ENCODE measurements at places on chromosomes 7 and 10.

- H3K36me3 ChIP-seq, result no peaks in the 10 kb centered on the region
- H3K27me3 ChIP-seq, result peaks cover 11% of the 10 kb centered on the region
- DNase-seq, result peak; percentile 8
- H3K4me3 ChIP-seq, result no peak overlapping the region
- no peak overlapping the region for H3K27ac ChIP-seq
These were observed 35.8 kb downstream of the RASGEF1A start for GRCh38 chr10:43230909-43231522.

- H3K4me3 ChIP-seq, result no peak overlapping the region
- H3K4me1 ChIP-seq, result no peaks in the 10 kb centered on the region
- H3K27ac ChIP-seq, result no peak overlapping the region
- DNase-seq, result no peak
- H3K27me3 ChIP-seq, result no peaks in the 10 kb centered on the region
These were observed 4.9 kb upstream of the PHKG1 start for GRCh38 chr7:56097700-56098099.

DNA sequence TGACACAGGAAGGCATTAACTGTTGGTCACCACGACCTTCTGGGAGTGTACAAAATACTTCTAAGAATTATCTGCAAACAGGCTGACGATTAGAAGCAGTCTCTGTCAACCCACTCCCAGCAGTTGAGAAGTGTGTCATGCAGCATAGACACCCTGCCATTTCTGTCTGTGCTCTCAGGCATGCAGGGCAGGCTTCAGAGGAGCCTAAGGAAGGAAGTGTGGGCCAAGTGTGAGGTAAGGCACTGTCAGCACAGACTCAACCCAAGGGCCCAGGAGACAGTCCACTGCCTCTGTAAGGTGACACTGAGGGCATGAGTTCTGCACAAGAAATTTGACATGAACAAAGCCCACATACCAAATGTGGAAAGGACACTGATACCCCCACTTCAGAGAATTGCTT is 109.0 kb upstream of the VIPR2 start:
- no peak overlapping the region for H3K4me3 ChIP-seq
- no peak for DNase-seq
- peaks cover 11% of the 10 kb centered on the region for H3K27me3 ChIP-seq
- H3K36me3 ChIP-seq, result no peaks in the 10 kb centered on the region
- no peaks in the 10 kb centered on the region for H3K4me1 ChIP-seq
- no peak overlapping the region for H3K27ac ChIP-seq

DNA sequence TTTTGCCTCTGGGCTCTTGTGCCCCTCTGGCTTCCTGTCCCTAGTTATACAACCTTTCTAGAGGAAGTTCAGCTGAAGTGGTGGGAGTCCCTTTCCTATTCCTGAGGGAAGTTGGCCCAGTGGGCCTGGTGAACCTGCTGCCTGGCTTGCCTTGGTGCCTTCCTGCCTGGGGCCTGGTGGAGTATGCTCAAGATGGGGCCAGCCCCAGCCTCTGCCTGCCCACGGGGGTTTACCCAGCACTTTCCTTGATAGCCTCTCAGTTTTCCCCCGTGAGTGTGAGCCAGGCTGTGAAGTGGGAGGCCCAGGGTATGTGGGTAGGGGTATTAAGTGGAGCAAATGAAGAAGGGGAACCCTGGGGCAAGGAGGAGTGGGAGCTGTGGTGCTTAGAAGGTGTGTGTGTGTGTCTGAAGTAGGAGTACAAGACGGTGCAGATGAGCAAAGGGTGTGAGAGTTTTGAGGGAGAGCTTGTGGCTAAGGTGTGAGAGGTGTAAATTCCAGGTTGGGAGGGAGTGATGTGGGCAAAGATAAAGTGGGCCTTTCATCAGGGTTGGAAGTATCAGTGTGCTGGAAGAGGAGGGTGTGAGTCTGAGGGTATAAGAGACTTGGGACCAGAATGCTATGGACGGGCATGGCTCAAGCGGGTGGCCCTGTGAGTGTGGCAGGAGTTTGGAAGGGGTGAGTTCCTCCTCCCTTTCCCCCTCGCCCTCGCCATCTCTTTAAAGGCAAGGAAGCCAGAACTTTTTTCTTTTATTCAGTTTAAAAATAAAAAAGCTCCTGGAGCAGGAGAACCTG is 10.9 kb upstream of the PAX2 start:
- peaks cover 80% of the 10 kb centered on the region for H3K27me3 ChIP-seq
- H3K36me3 ChIP-seq, result no peaks in the 10 kb centered on the region
- no peak overlapping the region for H3K4me3 ChIP-seq
- H3K4me1 ChIP-seq, result peaks cover 48% of the 10 kb centered on the region
- no peak overlapping the region for H3K27ac ChIP-seq
- no peak for DNase-seq

GRCh38 chr10:119775529-119775928 is 49.7 kb downstream of the INPP5F start:
- no peak overlapping the region for H3K27ac ChIP-seq
- H3K36me3 ChIP-seq, result no peaks in the 10 kb centered on the region
- H3K4me1 ChIP-seq, result peaks cover 14% of the 10 kb centered on the region
- no peaks in the 10 kb centered on the region for H3K27me3 ChIP-seq
- DNase-seq, result no peak

- no peak for DNase-seq
- peaks cover 11% of the 10 kb centered on the region for H3K4me1 ChIP-seq
- H3K27me3 ChIP-seq, result peaks cover 45% of the 10 kb centered on the region
- no peak overlapping the region for H3K27ac ChIP-seq
These were observed 3.9 kb downstream of the MET start for GRCh38 chr7:116675812-116676355.

DNA sequence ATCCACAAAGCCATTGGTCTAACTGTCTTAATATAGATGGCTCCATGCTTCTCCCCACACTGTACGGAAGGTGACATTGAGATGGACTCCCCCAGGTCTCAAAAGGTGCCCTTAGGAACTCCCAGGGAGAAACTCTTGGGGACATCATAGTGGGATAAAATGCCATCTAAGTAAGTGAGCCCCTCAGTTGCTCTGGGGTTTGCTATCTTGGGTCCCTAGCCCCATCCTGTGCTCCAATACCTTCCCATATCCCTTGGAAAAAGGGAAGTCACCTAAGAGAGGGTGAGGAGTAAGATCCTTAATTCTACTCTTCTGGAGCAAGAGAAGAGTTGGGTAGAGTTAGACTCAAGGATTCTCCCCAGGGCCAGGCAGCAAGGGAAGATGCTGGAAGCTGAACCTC is 7.9 kb downstream of the PRRT4 start:
- H3K4me1 ChIP-seq, result peaks cover 5% of the 10 kb centered on the region
- H3K27ac ChIP-seq, result no peak overlapping the region
- no peak for DNase-seq

- no peak for DNase-seq
- H3K27me3 ChIP-seq, result no peaks in the 10 kb centered on the region
- peaks cover 6% of the 10 kb centered on the region for H3K36me3 ChIP-seq
- H3K4me1 ChIP-seq, result peaks cover 30% of the 10 kb centered on the region
These were observed 35.8 kb downstream of the AIFM2 start for GRCh38 chr10:70096705-70097420.

DNA sequence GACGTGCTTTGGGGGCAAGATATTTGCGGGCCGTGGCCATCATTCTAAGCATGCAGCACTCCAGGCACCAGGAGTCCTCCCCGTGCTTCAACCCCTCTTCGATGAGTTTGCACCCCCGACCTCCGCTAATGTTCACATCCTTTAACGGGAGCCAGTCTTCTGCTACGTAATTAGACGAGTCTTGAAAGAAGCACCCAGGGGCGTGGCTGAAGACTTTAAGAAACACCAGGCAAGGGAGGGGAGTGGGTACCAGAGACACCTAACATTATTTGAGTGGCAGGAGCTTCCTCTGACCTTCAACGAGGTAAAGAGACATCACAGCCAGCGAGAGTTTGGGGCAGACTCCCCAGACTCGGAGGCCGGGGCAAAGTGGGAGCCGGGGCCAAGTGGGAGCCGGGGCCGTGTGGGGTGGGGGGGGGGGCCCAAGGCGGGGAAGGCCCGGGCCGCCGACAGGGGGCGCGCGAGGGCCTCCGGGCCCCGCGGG is 31.1 kb upstream of the TOMM7 start:
- H3K27ac ChIP-seq, result peak overlapping the region; percentile 91
- H3K36me3 ChIP-seq, result peaks cover 31% of the 10 kb centered on the region
- peaks cover 28% of the 10 kb centered on the region for H3K4me1 ChIP-seq
- DNase-seq, result peak; percentile 84
- H3K27me3 ChIP-seq, result peaks cover 2% of the 10 kb centered on the region
- peak overlapping the region; percentile 85 for H3K4me3 ChIP-seq

DNA sequence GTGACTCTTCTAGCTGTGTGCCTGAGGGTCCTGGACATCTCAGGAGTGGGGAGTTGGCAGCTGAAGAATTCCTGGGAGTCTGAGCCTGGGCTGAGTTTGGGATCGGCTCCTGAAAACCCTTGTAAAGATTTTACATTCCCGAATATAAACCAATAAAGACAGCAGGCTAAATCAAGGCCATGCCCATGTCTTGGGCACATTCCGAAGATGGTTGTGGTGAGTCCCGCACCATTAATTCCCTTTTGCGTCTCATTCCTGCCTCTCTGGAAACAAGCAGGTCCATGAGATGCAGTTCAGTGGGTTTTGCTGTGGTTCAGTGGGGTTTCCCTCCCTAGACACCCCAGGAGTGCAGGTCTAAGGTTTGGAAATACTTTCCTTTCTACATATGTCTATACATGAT is 90.9 kb downstream of the COL26A1 start:
- DNase-seq, result no peak
- H3K27me3 ChIP-seq, result no peaks in the 10 kb centered on the region
- no peaks in the 10 kb centered on the region for H3K4me1 ChIP-seq
- no peaks in the 10 kb centered on the region for H3K36me3 ChIP-seq
- H3K27ac ChIP-seq, result no peak overlapping the region
- H3K4me3 ChIP-seq, result no peak overlapping the region

- H3K27ac ChIP-seq, result no peak overlapping the region
- H3K4me3 ChIP-seq, result no peak overlapping the region
- H3K27me3 ChIP-seq, result no peaks in the 10 kb centered on the region
- peak; percentile 16 for DNase-seq
- H3K4me1 ChIP-seq, result peaks cover 49% of the 10 kb centered on the region
These were observed 2.1 kb downstream of the FAM24B start for GRCh38 chr10:122877264-122877663.

DNA sequence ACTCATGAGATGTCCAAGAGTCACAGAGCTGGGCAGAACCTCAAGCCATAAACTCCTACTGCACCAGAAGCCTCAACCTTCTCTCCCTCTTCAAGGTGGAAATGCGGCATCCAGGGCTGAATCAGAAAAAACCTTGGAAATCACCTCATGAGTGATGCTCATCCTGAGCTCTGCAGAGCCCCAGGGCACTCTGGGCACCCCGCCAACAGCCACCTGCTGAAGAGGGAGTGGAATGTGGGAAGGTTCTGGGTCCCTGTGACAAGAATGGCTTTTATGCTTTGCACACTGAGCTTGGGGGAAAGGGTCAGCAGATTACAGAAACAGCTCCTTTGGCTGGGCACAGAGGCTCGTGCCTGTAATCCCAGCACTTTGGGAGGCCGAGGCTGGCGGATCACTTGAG is 18.8 kb downstream of the NUDT1 start:
- H3K27ac ChIP-seq, result no peak overlapping the region
- H3K36me3 ChIP-seq, result peaks cover 4% of the 10 kb centered on the region
- no peak for DNase-seq
- no peak overlapping the region for H3K4me3 ChIP-seq
- H3K4me1 ChIP-seq, result peaks cover 8% of the 10 kb centered on the region
- no peaks in the 10 kb centered on the region for H3K27me3 ChIP-seq

GRCh38 chr10:107847620-107848019 is 683.1 kb upstream of the SORCS1 start:
- H3K27me3 ChIP-seq, result no peaks in the 10 kb centered on the region
- H3K4me1 ChIP-seq, result no peaks in the 10 kb centered on the region
- no peaks in the 10 kb centered on the region for H3K36me3 ChIP-seq
- no peak overlapping the region for H3K27ac ChIP-seq

DNA sequence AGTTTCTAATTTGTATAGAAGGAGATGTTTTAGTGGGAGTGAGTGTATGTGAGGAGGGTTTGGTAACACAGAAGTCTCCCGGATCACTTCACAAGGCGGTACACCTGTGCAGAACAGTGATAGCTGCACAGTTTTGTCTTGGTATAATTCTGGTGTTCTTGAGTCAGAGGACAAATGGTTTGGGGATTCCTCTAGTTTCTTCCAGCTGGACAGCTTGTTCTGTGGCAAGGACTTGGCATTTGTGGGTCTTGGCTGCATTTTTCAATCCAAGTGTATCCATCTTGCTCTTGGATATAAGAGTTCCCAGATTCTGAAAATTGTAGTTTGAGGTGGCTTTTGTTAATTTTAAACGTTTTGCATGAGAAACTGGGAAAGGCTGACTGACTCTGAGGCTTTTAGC is 135.7 kb downstream of the AHR start:
- no peak overlapping the region for H3K4me3 ChIP-seq
- no peak overlapping the region for H3K27ac ChIP-seq
- H3K27me3 ChIP-seq, result peaks cover 15% of the 10 kb centered on the region
- no peak for DNase-seq

GRCh38 chr10:14126697-14127440 is 203.9 kb downstream of the FRMD4A start:
- H3K27ac ChIP-seq, result no peak overlapping the region
- no peak overlapping the region for H3K4me3 ChIP-seq
- H3K27me3 ChIP-seq, result peaks cover 2% of the 10 kb centered on the region

All from activated CD4-positive, alpha-beta memory T cell treated with anti-CD3 and anti-CD28 coated beads for 36 hours (primary cell).